ENCODE measurements at places on chromosomes 1 and 21.

GRCh38 chr1:169236880-169237279 is 130.4 kb downstream of the ATP1B1 start:
- DNase-seq, result no peak

DNA sequence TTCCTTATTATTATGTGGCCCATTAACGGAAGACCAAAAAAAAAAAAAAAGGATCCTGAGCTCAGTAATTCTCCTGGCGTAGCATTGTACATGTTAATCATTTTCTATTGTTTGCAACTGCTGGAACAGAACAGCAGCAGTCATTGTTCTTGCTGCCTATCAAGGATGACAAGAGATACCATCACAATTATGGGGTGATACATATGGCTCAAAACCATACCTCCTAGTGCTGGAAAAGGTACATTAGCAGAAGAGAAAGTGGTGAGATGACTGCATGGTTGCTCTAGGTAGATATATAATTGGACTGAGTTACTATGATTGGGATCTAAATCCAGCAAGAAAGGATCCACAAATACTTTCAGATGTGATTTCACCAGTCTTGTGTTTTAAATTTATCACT is 13.3 kb upstream of the TLR5 start:
- DNase-seq, result no peak

- no peak for DNase-seq
Observed at GRCh38 chr1:157278383-157279137, 140.4 kb upstream of the ETV3 start.

- DNase-seq, result no peak
Observed at GRCh38 chr1:27057389-27057788, 44.7 kb upstream of the TENT5B start.

DNA sequence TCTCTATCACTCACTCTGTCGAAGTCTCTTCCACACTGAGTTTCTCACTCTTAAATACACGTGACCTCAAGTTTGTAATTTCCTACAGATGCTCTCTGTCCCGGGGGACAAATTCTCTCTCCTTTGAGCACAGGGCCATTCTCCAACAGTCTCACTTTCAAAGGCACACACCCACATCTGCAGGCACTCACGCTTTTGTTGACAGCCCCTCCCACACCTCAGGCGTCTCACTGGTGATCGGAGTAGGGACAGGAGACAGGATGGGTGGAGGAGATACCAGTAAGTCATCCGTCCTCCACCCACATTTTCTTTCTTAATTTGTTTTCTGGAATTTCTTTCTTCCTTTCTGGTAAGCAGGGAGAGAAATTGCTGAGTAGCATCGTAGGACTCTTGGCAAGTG is 40.6 kb upstream of the GREM2 start:
- DNase-seq, result no peak

Measured in fibroblast of skin of abdomen (primary cell).